ENCODE measurements at places on chromosomes 2 and 18. TPM values are rescaled to one million over a fixed set of nuclear protein-coding genes. Genes with fewer than 3 reads are reported as not detected.

The LPIN1 gene
- total RNA-seq: 119 TPM

The IL36B gene
- not detected for total RNA-seq

The KIAA2012 gene
- total RNA-seq: 1.7 TPM

The DSG2 gene
- 0.16 TPM for total RNA-seq

The TRIM43B gene
- not detected for total RNA-seq

The MYOM1 gene
- 5.4 TPM for total RNA-seq

The FN1 gene
- total RNA-seq: 55.0 TPM

The EFHD1 gene
- 190 TPM for total RNA-seq

The HRH4 gene
- 0.19 TPM for total RNA-seq

The FLACC1 gene
- 10.2 TPM for total RNA-seq

The ATP6V1C2 gene
- total RNA-seq: 1.6 TPM

The KCNJ3 gene
- 63.5 TPM for total RNA-seq

The IL37 gene
- total RNA-seq: not detected

The DLX2 gene
- 2.2 TPM for total RNA-seq

The TRIM54 gene
- total RNA-seq: 9.6 TPM

The PCARE gene
- total RNA-seq: 0.59 TPM

The PDCD1 gene
- not detected for total RNA-seq

The TLK1 gene
- 99.1 TPM for total RNA-seq

The ACADL gene
- total RNA-seq: 3.7 TPM

The KCNG2 gene
- 1.4 TPM for total RNA-seq

The RNASEH1 gene
- 23.7 TPM for total RNA-seq

The COBLL1 gene
- 22.6 TPM for total RNA-seq

The EN1 gene
- not detected for total RNA-seq

The CCL20 gene
- total RNA-seq: not detected

The DYSF gene
- total RNA-seq: 41.1 TPM

The DAW1 gene
- 5.0 TPM for total RNA-seq

The FEV gene
- total RNA-seq: not detected

The ACMSD gene
- not detected for total RNA-seq

The BOLL gene
- not detected for total RNA-seq

The ANKRD30BL gene
- total RNA-seq: 15.5 TPM

The C2orf81 gene
- 5.3 TPM for total RNA-seq

The SLC9A4 gene
- total RNA-seq: 0.39 TPM

The GPAT2 gene
- 4.8 TPM for total RNA-seq

The UGT1A7 gene
- not detected for total RNA-seq

The BCL11A gene
- 121 TPM for total RNA-seq

The LGALSL gene
- 22.9 TPM for total RNA-seq

The CASP10 gene
- total RNA-seq: 3.3 TPM

The ACKR3 gene
- total RNA-seq: 12.4 TPM

The SFTPB gene
- total RNA-seq: not detected

The PHLPP1 gene
- total RNA-seq: 82.9 TPM

The SH3BP4 gene
- total RNA-seq: 22.8 TPM

The OR6B2 gene
- total RNA-seq: not detected

The LINC00305 gene
- total RNA-seq: not detected

The FZD7 gene
- 3.3 TPM for total RNA-seq

The MARCO gene
- 3.6 TPM for total RNA-seq

The ZSWIM2 gene
- not detected for total RNA-seq

The DSG4 gene
- total RNA-seq: not detected

The TNFAIP6 gene
- 2.1 TPM for total RNA-seq

Measured in dorsolateral prefrontal cortex (tissue), 122 donors.